Activated CD4-positive, alpha-beta memory T cell treated with anti-CD3 and anti-CD28 coated beads for 36 hours (primary cell): ENCODE measurements at places on chromosomes 2 and 18. TPM values are rescaled to one million over a fixed set of nuclear protein-coding genes. Genes with fewer than 3 reads are reported as not detected.

Gene FSIP2
- 0.10 TPM for total RNA-seq

GRCh38 chr2:120856421-120856862, 120.8 kb downstream of the GLI2 start:
- DNase-seq: no peak

- no peak for DNase-seq
Observed at GRCh38 chr2:39593439-39594393, 72.0 kb upstream of the TMEM178A start.

GRCh38 chr2:96123290-96123689, 6.9 kb upstream of the ADRA2B start:
- DNase-seq: no peak

DNA sequence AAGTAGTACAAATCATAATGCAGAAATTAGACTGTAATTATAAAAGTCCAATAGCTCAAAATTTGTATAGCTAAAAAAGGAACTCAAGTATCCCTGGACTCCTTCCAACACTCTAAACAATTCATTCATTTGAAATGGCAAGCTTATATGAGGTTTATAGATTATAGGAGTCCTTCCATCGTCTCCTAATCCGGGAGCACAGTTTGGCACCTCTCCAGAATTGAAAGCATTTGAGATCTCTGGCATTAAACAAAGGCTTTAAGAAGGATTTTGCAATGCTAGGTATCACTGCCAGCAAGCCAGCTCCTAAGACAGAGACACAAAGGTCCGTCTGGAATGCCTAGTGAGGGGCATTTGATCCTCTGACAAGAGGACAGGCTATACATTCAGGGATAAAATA, 90.9 kb downstream of the ACVR1 start:
- no peak for DNase-seq
